ENCODE measurements at places on chromosomes 4 and X.

- no peak for DNase-seq
These were observed 54.3 kb downstream of the ZFYVE28 start for GRCh38 chr4:2363951-2364653.

DNA sequence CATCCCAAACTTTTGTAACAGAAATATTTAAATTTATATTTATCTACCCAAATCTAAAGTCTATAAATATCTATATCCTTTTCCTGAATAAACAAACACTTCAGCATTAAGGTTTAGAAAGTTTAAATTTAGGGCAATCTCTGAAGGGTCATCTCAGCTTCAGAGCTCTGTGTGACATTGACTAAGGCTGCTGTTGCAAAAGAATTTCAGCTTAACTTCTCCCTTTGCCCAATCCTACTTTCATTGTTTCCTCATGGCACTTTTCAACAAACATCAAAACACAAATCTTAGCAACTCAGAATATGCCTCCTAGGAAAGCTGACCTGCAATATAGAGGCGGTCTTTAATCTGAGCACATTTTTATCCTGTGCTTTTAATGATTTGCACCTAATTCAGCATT, 79.7 kb upstream of the BANK1 start:
- no peak for DNase-seq

GRCh38 chrX:44228621-44229020, 114.9 kb downstream of the EFHC2 start:
- DNase-seq = no peak

DNA sequence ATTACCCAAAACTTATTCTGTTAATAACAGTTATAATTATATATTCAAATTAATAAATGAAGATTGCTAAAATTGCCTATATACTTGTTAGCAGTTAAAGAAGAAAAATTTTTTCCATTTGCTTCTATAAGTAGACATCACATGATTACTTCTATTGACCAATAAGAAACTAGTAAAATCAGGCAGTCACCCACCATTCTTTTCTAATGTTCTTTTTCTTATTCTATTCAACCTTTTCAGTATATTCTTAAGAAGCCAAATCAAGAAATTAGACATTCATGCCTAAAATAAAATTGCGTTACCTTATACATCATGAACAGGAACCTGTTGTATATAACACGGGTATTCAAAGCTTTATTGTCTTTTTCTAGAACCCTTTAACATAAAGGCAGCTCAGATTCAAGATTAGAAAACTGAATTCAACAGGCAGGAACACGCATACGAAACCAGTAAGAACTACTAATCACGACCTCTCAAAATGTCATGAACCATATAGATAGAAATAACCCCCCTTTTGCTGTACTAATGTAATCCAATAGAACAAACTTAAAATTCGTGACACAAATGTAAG, 568.1 kb upstream of the DIPK2B start:
- no peak for DNase-seq

Measured in stimulated activated CD8-positive, alpha-beta memory T cell treated with anti-CD3 and anti-CD28 coated beads, Interleukin-7, amount 100 ng/mL, for 1 hour (primary cell).